ENCODE measurements at places on chromosomes 2 and 18. TPM values are rescaled to one million over a fixed set of nuclear protein-coding genes. Genes with fewer than 3 reads are reported as not detected.

DNA sequence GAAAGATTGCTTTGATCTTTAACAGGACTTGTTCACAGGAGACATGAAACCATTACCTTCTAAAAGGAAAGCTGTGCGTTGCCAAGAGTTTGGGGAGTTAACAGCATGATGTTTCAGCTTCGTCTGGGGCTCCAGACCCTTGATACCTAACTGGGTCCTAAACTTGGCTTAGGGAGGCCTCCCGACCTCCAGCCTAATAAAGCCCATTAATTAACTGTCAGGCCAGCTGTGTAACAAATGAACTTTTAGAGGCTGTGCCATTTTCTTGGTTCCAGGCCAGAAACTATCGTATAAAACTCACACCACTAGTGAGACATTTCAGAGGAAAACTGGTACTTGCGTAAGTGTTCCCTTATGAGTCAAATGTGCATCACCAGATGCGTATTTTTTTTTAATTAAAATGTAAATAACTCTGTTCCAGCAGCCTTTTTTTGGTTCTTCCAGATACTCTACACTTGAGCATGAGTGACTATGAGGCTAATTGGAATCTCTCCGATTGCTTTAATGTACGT is 236.5 kb downstream of the BCL2 start:
- no peak overlapping the region for H3K4me3 ChIP-seq
- no peaks in the 10 kb centered on the region for H3K27me3 ChIP-seq
- no peak overlapping the region for H3K27ac ChIP-seq
- H3K36me3 ChIP-seq: no peaks in the 10 kb centered on the region
- DNase-seq: no peak

GRCh38 chr18:49101236-49101635 is 150.5 kb upstream of the SMAD7 start:
- no peak overlapping the region for H3K4me3 ChIP-seq
- no peaks in the 10 kb centered on the region for H3K4me1 ChIP-seq
- H3K36me3 ChIP-seq: no peaks in the 10 kb centered on the region
- no peaks in the 10 kb centered on the region for H3K27me3 ChIP-seq
- no peak for DNase-seq

Gene SAP130
- total RNA-seq: 44.7 TPM

Gene CD28
- total RNA-seq: not detected

- DNase-seq: peak; percentile 33
- no peak overlapping the region for H3K27ac ChIP-seq
- H3K27me3 ChIP-seq: peaks cover 89% of the 10 kb centered on the region
These were observed 2.9 kb upstream of the EPB41L3 start for GRCh38 chr18:5546660-5547059.

GRCh38 chr18:7626175-7626921 is 59.2 kb downstream of the PTPRM start:
- no peak for DNase-seq
- H3K27me3 ChIP-seq: no peaks in the 10 kb centered on the region
- no peaks in the 10 kb centered on the region for H3K4me1 ChIP-seq
- no peak overlapping the region for H3K27ac ChIP-seq

DNA sequence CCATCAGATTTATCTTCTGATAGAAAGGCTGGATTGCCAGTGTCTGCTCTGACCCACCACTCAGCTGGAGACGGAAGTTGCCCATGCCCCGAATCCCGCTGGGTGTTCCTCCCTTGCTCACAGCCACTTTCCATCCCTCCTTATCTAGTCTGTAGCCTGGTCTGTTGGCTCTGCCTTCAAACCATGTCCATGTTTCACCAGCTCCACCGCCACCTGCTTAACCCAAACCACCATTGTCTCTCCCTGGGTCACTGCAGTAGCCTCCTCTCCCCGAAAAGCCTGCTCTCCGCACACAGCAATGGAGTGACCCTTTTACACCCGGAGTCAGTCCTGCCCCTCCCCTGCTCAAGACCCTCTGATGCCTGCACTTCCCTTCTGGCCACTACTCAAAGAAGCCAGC is 60.4 kb downstream of the GLI2 start:
- H3K4me1 ChIP-seq: peaks cover 24% of the 10 kb centered on the region
- DNase-seq: no peak
- no peaks in the 10 kb centered on the region for H3K36me3 ChIP-seq
- no peak overlapping the region for H3K27ac ChIP-seq

Data from A673 (cell line).